Stimulated activated CD8-positive, alpha-beta memory T cell treated with anti-CD3 and anti-CD28 coated beads, Interleukin-2, amount 100 ng/mL, for 1 hour (primary cell): ENCODE measurements at places on chromosomes 13 and 19.

DNA sequence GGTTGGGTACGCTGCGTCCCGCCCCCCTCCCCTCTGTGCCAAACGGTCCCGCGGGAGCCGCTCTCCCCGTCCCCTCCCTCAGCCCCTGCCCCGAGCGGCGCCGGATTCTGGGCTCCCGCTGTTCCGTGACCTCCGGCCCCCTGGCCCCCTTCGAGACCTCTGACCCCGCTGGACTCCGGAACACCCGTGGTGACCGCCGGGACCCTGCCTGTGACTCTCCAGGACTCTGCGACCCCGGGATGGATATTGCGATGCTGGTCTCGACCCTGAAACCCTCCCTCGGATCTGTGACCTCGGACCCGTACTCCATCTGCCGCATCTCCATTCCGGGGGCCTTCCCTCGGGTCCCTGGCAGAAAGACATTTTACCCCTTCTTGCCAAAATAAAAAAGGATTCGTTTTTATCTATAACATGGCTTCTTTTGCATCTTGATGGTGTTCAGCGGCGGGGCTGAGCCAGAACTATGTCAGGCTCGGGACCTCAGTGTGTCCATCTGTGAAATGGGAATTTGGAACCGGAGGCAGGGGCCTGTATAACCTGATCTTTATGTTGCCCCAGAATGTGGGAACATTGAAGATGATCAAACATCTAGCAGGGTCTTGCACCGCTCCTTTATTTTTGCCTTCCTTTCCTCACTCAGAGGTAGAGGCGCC, 654 bp upstream of the MEGF8 start:
- DNase-seq = no peak

DNA sequence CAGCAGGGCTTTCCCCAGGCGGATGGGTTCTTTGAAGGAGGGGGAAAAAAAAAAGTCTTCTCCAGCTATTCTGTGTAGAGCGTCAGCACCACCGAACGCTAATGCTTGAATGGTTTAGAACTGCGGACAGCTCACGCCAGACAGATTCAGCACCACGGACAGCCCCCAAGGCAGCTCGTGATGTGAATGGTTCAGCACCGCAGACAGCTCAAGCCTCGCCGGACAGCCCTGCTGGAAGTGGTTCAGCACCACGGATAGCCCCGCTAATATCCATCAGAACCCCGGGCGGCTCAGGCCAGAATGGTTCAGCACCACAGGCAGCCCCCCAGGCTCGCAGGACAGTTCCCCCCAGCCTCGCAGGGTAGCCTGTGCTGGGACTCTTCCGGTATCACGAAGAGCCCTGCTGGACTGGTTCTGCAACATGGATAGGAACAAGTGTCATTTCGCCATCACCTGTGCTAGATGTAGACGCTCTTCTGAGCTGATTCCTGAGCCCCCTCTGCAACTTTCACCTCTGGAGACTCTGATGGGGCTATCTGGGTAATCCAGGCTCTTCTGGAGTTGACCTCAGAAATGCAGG, 4.9 kb upstream of the SMIM17 start:
- DNase-seq = no peak

DNA sequence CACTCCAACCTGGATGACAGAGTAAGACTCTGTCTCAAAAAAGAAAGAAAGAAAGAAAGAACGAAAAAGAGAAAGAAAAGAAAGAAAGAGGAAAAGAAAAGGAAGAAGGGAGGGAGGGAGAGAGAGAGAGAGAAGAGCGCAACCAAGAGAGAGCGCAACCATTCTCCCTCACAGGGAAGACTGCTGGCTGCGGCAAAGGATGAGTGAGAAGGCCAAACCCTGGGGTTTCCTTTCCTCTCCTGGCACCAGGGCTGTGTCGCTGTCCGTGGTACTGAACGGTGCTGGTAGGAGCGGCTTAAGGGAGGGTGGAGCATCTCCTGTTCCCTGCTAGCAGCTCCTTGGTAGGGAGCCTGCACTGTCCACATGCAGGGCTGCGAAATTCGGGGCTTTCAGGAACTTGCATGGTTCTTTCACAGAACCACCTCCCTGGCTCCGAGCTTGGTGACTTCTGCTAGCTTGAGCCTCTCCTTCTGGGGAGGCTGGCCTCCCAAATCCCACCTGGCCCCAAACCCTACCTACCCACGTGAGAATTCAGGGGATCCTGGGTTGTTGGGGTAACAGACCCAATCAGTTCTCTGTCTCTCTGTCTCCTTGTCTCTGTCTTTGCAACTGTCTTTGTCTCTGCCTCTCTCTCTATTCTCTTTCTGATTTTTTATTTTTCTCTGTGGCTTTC, 51.1 kb upstream of the ZNRF4 start:
- DNase-seq = peak; percentile 19

DNA sequence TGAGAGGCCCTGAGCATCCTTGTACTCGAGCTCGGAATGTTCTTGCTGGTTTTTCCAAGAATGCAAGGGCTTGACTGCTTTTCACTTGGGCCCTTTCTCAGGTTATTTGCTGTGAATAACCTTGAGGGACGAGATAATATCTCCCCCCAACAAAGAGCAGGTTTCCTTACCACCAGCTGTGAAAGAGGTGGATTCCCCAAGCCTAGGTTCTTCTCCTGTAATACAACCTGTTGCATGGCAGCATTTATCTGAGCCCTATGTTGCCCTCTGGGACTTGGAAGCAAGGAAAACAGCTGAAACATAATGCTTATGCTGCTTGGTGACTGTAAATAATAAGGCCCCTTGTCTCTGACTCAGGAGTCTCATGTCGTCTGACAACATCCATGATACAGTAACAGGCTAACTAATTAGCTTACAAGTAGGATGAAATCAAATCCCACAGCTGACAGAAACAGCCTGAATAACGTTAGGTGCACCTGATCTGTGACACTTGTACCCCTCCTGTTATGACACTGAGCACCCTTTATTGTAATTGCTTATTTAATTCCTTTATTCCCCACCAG, 43.6 kb upstream of the RCBTB2 start:
- no peak for DNase-seq

DNA sequence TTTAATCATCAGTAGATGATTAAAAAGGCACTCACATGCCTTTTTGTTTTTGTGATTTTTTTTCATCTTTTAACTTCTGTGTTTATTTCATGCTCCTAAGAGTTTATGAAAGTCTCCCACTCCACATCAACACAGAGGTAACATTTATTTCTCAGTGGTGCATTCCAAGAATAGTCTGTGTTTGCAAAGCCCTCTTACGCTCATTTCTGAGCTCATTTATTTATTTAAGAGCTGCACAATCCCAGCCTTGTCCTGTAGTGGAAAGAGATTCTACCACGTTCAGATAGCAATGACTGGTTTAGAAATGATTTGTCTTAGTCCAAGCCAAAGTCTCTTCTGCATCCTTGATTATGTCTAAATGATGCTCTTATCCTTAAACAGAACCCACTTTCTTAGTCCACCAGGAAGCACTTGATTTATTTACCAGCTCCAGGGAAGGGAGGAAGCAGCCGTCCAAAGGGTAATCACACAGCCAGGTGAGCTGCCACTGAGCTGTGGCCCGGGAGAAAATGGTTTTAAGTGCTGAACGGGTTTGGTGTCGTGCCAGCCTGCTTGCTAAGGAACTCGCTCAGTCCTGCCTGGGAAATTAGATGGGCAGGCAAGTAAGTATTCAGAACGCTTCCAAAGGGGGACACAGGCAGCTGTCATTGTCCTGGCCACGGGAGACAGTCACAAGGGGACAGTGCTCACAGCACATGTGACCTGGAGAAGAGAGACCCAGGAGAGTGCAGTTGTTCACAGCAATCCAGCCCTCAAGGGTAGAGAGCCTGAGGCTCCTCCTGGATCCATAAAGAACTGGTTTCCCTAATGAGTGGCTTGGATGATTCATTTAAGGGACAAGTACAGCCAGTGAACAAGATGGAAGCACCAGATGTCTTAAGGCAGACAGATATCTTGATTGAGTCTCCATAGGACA, 131.8 kb upstream of the WASF3 start:
- no peak for DNase-seq

GRCh38 chr19:42568006-42568405, 26.7 kb downstream of the CEACAM8 start:
- no peak for DNase-seq
